ENCODE measurements at places on chromosomes 12 and 14. TPM values are rescaled to one million over a fixed set of nuclear protein-coding genes. Genes with fewer than 3 reads are reported as not detected.

DNA sequence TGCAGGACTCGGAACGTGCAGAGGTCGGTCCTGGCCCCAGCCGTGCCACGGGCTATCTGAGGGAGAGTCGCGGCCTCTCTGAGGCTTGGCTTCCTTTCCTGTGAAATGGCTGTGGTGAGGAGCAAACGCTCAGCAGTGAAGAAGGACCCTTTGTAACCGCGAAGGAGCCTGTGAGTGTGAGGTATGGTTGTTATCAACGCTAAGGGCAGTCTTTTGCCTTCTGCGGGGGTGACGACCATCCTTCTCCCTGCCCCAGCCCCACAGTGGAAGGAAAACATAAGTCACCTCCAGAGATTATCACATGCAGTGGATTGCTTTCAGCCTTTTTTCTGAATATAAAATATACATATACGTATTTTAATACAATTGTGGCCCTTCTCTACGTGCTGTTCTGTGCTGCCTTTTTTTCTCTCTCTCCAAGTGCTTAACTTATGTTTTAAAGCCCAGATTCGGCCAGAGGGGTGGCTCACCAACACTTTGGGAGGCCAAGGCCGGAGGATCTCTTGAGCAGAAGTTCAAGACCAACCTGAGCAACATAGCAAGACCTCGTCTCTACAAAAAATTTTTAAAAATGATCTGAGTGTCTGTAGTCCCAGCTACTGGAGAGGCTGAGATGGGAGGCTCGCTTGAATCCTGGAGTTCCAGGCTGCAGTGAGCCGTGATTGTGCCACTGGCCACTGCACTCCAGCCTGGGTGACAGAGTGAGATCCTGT lies 17.4 kb downstream of the TAMALIN start:
- no peak for DNase-seq

- no peak for DNase-seq
These were observed 14.6 kb upstream of the DNAL1 start for GRCh38 chr14:73630009-73630780.

DNA sequence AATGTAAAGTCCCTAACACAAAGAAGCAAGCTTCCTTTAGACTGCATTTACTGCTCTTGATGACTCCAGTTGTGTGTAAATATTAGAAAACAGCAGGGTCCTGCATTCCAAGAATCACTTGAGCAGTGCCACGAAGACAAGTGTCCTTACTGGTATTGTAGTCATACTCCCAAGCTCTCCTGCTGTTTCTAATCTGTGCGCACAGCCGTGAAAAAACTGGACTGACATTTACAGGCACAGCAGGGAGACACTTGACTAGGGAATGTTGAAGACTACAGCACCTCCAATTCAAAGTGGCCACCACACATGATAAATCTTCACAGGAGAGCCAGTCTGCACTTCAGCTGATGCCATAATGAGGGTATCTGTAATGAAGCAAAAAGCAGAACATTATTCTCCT lies 91.4 kb downstream of the VRK1 start:
- no peak for DNase-seq

DNA sequence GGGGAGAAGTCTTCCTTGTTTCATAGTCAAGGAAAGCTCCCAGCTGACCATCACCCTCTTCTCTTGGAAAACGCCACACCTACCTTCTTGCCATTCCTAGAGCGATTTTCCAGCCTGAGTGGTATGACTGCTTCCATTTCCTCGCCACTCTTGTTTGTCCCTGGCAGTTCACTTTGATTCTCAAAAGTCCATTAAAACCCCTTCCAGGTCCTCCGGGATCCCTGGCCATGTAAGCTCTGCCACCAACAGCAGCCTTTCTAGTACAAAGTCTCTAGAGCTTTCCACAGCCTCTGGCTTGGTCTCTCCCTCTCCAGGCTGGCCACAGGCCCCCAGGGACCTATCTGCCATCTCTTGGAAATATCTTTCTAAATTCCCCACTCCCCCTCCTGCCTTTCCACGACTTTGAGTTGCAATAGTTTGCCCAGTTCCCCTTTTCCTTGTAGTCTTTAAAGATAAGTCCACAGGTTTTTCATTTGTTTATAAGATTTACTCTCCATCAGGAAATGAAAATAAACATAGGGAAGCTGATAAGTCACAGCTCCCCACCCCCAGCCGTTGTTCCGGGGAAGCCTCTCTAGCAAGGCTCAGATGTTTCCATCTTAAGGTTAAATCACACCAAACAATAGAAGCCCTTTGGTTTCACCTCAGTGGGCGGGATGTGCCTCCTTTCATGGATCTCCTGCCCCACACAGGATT lies 42.9 kb upstream of the SINHCAF start:
- no peak for DNase-seq

GRCh38 chr12:97386133-97386581 lies 76.4 kb upstream of the RMST start:
- DNase-seq = no peak

- peak; percentile 64 for DNase-seq
These were observed 83.2 kb upstream of the DIO3 start for GRCh38 chr14:101478096-101478495.

DNA sequence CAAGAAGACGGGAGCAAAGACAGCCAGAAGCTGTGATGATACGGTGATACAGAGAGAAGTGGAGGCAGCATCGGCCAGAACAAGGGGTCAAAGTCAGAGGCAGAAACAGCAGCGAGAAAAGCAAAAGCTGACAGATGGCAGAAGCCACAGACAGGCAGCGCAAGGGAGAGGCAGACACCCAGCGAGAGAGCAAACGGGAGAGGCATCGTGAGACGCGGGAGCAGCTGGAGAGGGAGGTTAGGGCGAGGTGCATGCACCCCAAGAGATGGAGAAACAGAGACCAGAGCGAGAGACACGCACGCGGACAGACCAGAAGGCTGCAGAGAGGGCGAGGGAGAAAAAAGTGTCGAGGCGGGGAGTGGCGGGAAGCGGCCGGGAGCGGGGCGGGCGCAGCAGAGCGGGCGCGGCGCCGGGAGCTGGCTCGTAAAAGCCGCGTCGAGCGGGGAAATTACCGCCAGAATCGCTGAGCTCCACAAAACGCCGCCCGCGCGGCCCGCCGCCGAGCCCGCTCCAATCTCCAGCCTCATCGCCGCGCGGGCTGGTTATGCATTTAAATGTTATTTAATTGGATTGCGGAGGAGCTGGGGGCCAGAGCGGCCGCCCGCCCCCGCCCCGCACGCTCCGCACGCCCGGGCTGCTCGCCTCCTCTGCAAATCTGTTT lies 15.6 kb downstream of the SMUG1 start:
- no peak for DNase-seq

DNA sequence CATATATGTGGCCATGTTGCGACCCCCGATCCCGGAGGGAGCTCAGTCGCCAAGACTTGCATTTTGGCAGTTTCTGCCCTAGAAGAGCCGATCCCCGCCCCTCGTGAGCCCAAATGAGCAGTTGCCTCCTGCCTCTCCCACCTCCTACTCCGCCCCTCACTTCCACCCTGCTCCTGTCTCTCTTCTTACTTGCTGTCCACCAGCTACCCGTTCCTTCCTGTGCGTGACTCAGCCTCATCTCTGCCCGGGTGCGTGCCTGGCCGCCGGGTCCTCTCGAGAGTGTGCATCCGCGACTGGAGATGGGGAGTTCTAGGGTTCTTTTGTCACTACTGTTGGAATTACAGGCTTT lies 585 bp downstream of the GPATCH2L start:
- no peak for DNase-seq

- DNase-seq = no peak
These were observed 41.3 kb downstream of the LTBP2 start for GRCh38 chr14:74570696-74571095.

DNA sequence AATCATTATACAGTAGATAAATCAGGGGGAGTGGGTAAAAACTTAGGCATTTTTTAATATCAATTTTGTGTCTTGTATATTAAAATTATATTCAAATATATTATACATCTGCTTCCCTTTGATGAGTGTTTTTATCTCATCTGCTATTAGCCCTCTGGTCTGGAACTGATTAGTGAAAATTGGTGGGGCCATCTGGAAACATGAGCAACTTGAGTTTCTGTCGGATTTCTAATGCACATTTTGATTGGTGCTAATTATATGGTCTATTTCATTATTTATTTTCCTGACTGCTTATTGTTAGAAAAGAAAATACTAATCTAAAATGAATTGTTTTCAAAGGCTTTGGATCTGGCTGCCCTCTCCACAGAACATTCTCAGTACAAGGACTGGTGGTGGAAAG lies 28.2 kb downstream of the TTC8 start:
- no peak for DNase-seq

- no peak for DNase-seq
These were observed 40.9 kb downstream of the BEST3 start for GRCh38 chr12:69658203-69658602.

GRCh38 chr12:76569685-76570604 lies 10.4 kb upstream of the OSBPL8 start:
- DNase-seq = no peak

GRCh38 chr12:26233631-26234030 lies 38.3 kb downstream of the SSPN start:
- DNase-seq = no peak

DNA sequence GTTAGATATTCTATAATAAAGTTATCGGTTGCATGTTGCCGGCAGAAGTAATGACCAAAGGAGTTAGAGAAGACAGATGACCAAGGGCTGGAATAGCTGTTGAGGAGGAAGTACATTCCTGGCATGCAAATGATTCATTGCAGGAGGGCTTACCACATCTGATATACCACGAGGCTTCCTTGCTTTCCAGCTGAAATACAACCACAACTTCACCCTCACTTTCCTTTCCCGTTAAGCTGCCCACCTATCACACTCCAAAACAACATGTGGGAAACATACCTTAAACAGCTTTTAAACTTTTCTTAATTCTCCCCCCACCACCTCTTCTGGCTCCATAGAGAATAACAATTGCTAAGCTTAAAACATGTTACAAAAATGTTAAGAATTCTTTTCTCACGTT lies 594.1 kb downstream of the NRXN3 start:
- DNase-seq = no peak

GRCh38 chr12:1855241-1855640 lies 34.9 kb downstream of the LRTM2 start:
- DNase-seq = peak; percentile 47

DNA sequence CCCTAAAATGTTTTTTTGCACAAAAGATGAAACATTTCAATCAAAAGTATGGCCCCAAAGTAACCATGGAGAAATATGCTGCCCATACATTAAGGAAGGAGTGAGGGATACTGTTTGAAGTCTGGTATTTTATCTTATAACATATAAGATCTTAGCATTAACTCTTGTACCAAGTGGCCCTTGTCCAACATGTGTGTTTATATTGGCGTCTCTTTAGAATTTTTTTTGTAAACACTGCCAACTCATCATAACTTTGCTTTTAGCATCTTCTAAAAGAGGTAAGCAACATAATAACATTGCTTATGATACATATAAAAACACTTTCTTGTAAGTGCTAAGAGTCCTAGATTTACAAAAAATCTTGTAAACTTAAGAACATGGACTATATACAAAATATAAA lies 419.7 kb downstream of the ADAMTS20 start:
- no peak for DNase-seq

- no peak for DNase-seq
These were observed 248.6 kb downstream of the ZFP36L1 start for GRCh38 chr14:68544081-68544892.

GRCh38 chr12:42916143-42916542 lies 326.6 kb upstream of the PRICKLE1 start:
- DNase-seq = no peak

- no peak for DNase-seq
These were observed 41.3 kb downstream of the RAB3IP start for GRCh38 chr12:69779928-69780327.

Gene ACTR6
- 17.7 TPM for total RNA-seq

Gene KCNMB4
- 1.2 TPM for total RNA-seq

Gene KLHL28
- total RNA-seq = 10.0 TPM

Gene TAS2R8
- not detected for total RNA-seq

Gene TMPRSS12
- not detected for total RNA-seq

Gene ACVRL1
- total RNA-seq = 85.2 TPM

Gene FZD10
- total RNA-seq = 1.2 TPM
